ENCODE measurements at places on chromosomes 6 and 20. TPM values are rescaled to one million over a fixed set of nuclear protein-coding genes. Genes with fewer than 3 reads are reported as not detected.

ADGB gene
- total RNA-seq = 7.3 TPM

ATAT1 gene
- 3.5 TPM for total RNA-seq

BPIFB1 gene
- total RNA-seq = 323 TPM

PYGB gene
- 93.2 TPM for total RNA-seq

LY6G6C gene
- not detected for total RNA-seq

IL17F gene
- not detected for total RNA-seq

HMGCLL1 gene
- 0.98 TPM for total RNA-seq

FABP7 gene
- not detected for total RNA-seq

RAET1G gene
- total RNA-seq = 2.1 TPM

GINS1 gene
- total RNA-seq = 0.78 TPM

KIF6 gene
- 0.83 TPM for total RNA-seq

EFCAB8 gene
- total RNA-seq = 1.7 TPM

Measured in upper lobe of left lung (tissue), 6 donors.